ENCODE measurements at places on chromosomes 5 and 9.

- no peak for DNase-seq
Measured at GRCh38 chr9:125992557-125992956, 245.4 kb downstream of the PBX3 start.

GRCh38 chr9:32503008-32503407 lies 23.0 kb downstream of the RIGI start:
- DNase-seq, result no peak

- no peak for DNase-seq
Measured at GRCh38 chr5:160787240-160787639, 64.8 kb downstream of the ATP10B start.

DNA sequence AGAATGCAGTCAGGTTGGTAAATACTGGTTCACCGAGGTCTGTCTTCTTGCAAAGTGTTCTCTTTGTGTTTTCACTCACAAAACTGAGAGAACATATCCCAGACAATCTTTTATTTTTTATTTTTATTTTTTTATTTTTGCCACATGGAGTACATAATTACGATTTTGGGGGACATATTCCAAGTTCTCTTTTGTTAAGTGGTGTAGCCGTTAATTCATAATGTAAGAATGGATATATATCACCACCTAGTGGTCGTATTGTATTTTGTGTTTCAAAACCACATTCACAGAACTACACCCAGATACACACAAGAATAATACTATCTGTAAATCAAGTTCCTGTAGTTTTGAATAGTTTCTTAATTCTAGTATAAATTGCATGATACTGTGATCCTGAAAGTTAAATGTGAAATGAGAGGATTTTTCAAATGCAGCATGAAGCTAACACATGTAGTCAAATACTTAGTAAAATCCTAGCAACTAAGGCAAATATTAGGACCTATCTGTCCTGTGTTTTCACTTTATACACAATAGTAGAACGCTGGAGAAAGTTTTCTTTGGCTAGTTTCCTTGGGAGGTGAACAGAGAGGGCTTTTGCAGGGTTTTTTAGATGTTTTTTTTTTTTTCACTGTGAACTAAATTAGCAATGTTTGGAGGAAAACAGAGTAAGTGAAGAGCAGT lies 92.7 kb downstream of the VCAN start:
- DNase-seq, result no peak

- no peak for DNase-seq
Measured at GRCh38 chr5:123512611-123513461, 859 bp downstream of the CSNK1G3 start.

- no peak for DNase-seq
Measured at GRCh38 chr9:38295764-38296163, 96.7 kb upstream of the ALDH1B1 start.

DNA sequence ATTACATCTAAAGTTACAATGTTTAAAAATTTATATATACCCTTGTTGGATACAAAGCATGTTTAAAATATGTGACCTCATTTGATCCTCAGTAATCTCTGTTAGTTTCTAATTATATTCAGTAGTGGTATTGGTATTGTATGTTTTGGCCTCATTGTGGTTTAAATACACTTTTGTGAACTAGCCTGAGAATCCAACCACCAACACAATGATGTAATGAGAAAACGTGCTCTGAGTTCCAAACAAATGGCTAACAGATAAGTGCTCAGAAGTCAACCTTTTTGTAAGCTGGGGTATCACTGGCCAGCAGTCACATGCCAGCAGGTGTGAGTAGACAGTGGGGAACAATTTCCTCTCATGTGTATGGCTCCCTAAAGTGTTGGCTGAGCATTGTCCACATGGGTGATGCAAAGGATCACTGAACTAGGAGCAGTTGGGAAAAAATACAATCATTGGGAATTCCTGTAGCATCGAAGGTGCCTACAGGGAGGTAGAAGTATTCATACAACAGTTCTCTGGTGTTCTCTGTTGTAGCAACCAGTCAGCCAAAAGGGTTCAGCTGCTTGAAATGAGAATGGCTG lies 56.1 kb downstream of the DOCK8 start:
- no peak for DNase-seq

- no peak for DNase-seq
Measured at GRCh38 chr5:120476063-120476462, 12.0 kb downstream of the PRR16 start.

DNA sequence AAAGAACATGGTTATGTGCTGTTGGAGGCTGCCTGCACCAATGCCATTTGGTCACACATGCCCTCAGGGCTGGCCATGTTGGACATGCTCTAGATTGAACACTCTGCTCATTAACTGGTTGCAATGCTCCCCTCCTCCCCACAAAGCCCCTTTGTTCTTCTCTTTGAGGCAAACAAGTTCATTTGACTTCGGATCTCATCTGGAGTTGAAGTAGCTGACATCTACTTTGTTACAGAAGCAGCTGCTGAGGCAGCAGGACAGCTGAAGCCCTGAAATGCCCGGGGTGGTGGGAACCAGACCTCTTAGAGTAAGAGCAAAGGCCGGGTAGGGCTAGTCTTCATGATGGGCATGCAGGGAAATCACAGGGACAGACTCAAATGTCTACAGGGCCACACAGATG lies 123.5 kb downstream of the APBA1 start:
- DNase-seq, result no peak

DNA sequence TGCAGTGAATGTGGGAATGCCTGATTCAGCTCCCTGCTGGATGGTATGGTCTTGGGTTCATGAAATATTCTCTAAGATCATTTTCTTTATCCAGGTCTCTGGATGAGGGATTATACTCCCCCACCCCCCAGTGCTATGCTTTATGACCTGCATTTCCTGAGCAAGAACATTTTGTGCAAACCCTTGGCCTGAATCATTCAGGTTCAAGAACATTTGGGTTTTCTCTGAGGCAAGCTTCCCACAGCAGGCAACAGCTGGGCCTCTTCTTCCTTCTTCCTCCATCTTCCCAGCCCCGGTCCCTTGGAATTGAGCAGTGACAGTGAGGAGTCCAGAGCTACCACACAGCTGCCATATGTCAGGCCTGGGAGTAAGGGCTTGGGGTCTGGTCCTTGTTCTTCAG lies 58.6 kb upstream of the TNFSF15 start:
- DNase-seq, result no peak

DNA sequence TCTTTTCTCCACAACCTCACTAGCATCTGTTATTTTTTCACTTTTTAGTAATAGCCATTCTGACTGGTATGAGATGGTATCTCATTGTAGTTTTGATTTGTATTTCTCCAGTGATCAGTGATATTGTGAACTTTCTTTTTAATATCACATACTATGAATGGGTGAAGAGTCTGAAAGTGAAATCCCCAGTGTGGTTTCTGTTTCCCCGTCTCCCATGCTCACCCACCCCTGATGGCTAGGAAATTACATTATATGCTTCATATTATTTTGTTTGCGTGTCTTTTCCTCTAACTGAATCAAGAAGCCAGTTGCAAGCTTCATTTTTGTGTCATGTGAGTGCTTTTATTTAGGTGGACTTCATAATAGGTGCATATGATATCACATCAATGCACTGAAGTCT lies 171.1 kb downstream of the ARHGAP26 start:
- no peak for DNase-seq

- DNase-seq, result no peak
Measured at GRCh38 chr5:37720550-37720952, 119.3 kb downstream of the GDNF start.

DNA sequence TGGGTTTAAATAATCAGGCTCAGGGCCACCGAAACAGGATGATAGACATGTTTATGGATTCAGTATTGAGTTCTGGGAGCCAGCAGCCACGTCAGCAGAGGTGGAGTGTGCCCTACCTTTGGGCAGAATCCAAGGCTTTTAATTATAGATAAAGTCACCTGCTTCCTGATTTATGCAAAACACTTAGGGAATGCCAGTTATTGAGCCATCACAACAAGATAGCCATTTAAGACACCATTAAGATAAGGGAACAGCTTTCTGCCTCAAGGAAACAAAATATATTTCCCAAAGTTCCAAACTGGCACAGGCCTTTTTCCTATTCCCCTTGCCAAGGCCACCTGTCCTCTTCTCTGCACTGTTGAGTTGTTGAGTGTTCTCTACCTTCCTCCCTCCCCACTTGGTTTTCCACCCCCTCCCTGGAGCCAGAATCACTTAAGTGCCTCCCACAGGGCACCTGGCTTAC lies 2.4 kb downstream of the CCL28 start:
- DNase-seq, result no peak

DNA sequence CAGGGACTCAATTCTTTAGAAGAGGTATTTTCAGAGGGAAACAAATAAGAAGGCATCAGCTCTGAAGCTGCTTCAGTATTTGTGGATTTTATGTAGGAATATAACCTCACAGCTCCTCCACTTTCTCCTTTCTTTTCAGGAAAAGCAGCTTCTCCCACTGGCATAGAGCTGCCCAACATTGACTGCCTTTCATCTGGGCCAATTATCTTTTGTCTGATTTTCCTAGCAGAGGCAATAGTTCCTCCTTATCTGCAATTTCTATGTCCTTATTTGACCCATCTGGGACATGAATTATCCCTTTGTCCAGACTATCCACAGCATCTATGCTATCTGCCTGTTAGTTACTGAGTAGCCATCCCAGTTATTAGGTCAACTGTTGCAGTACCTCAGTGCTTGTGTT lies 1671.2 kb upstream of the ACO1 start:
- no peak for DNase-seq

DNA sequence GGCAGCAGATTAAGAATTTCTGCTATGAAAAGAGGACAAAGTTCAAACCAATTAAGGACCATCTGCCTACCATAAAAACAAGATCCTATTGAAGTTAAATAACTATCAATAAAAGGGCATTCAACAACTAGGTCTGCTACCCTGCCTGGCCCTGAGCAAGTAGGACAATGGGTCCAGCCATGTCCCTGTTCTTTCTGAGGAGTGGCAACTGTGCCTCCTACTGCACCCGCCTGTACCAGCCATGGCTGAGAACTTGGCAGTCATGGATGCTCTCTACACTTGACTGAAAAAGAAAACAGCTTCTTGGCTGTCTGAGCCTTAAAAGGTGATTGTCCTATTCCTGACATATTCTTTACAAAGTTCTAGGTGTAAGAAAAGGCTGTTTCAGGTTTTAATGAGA lies 652.4 kb downstream of the PDE4D start:
- DNase-seq, result no peak

DNA sequence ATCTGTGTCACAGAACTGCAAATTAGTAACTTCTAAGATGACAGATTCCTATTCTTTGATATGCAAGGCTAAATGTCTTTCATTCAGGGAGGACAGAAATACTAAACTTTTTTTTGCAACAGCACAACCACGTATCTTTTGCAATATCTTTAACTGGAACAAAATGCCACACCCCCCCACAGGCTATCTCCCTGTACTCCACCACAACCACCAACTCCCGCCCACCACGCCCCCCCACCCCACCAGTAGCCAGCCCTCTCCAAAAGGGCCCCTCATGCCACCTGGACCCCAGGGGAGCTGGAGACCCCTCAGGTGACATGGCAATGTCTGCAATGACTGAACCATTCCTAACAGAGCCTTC lies 131.8 kb downstream of the ROR2 start:
- no peak for DNase-seq
